ENCODE measurements at places on chromosomes 6 and 20.

DNA sequence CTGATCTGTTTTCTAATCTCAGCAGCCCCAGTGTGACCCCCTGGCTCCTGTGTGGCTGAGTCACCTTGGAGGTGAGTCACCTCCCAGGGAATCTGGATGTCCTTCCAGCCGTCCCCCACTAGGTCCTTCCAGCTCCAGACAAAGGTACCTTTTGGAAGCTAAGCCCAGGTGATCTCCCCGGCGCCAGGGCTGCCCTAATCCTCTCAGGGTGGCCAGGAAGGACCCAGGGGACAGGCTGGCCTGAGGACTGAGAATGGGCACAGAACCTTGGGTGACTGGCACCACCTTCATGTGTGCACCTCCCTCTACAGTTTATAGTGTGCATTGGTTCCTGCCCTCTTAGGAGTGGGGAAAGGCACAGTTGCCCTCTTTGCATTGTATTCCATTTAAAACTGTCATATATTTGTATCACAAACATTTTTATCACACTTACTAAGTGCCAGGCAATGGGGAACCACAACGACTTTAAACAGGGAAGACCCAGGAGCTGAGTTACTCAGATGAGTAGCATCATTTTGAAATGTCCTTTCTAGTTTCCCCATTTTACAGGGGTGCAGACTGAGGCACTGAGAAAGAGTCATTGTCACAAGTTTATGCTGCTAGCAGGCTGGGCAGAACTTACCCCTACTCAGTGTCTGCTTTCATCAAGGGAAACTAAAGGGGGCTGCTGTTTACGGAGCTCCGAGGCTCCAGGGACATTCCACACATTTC, 2.6 kb upstream of the BPIFB4 start:
- DNase-seq = no peak

- DNase-seq = no peak
Observed at GRCh38 chr6:162109480-162110050, 618.0 kb downstream of the PRKN start.

GRCh38 chr6:12348530-12349511, 58.7 kb downstream of the EDN1 start:
- no peak for DNase-seq

DNA sequence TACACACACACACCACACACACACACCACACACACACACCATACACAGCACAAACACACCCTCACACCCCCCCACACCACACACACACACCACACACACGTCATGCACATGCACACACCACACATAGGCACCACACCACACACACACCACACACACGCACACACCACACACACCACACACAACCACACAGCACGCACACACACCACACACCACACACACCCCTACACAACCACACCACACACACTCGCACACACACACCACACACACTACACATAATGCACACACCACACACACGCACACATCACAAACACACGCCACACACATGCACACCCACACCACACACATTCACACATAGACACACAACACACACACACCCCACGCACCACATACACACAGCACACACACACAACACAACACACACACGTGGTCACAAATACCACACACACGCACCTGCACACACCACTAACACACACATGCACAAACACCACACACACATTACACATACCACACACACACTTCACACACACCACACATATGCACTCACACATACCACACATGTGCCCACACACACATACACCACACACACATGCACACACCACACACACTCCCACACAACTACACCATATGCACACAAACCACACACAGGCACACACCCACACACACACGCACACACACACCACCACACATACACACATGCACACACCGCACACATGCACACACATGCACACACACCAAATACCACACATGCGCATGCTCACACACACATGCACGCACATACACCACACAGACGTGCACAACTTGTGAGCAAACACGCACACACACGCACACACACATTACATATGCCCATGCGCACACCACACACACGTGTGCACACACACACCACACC, 9.4 kb upstream of the ACSS1 start:
- no peak for DNase-seq

DNA sequence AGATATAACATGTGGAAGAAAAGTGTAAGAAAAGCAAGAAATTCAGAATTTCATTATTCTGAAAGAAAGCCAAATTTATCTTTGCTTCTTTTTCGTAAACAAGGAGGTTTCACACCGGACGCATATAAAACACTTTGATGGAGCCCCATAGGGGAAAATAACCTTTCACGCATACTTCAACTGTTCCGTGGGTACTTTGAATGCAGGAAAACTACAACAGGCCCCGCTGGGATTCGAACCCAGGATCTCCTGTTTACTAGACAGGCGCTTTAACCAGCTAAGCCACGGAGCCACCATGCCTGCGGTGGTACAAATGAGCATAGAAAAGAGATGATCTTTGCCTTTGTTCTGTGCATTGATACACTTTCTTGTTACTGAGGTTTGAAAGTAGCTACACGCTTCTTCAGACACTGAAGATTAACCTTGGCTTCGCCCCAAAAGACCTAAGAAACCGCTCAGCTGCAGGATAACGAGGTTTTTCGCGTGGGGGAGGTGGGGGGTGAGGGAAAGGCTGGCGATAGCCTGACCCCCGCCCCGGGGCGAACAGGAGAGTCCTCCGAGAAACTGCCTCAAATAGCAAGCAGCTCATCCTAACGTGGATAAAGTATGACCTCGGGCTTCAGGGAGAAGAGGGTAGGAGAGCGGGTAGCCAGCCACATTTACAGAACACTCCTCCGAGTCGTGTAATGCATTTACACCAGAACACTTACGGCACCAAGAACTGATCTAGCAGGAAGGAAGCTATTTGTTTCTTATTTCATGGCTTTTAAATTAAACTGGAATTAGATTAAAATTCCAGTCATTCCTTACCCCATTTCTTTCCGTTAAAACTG, 5.3 kb upstream of the HMGN4 start:
- peak; percentile 72 for DNase-seq

DNA sequence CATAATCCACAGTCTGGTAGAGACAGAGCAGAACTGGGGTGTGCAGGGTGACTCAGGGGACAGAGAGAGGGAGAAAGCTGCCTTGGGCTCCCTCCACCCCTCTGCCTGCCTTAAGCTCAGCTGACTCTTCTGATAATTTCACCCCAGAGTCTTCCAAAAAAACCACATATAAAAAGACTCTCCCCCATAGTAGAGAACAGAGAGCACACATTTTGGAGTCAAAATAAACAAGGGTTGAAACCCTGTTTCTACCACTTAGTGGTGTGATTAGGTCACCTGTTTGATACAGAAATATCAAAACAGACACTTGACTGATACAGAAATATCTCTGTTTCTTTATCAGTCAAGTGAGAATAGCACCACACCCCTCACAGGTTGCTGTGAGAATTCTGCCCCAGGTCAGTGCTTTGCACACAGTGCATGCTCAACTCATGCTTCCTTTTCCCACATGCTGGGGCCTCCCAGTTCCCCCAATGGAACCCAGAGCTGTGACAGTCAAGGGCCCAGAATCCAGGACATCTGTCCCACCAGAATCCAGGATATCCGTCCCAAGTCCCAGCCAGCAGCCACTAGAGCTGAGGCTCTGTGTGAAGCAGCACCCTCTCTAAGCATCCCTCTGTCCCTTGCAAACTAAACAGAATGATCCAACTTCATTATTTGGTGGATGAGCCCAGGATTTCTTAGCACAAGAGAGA, 1.2 kb downstream of the TREML2 start:
- DNase-seq = no peak

DNA sequence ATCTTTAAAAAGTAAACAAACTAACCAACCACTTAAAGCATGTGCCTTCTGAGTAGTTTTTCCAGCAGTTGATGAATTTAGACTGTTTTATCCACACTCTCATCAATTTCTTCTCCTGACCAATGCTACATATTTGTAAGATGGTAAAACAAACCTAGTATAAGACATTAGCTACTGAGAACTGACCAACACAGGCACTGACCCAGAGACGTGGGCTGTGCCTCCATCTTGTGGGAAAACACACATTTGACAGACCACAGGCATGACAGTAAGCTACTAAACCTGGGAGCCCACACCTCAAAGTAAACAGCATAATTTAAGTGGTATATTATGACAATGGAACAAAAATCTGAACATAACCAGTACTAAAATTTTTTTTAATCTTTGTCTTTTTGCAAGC, 121.4 kb upstream of the NRSN1 start:
- DNase-seq = no peak

DNA sequence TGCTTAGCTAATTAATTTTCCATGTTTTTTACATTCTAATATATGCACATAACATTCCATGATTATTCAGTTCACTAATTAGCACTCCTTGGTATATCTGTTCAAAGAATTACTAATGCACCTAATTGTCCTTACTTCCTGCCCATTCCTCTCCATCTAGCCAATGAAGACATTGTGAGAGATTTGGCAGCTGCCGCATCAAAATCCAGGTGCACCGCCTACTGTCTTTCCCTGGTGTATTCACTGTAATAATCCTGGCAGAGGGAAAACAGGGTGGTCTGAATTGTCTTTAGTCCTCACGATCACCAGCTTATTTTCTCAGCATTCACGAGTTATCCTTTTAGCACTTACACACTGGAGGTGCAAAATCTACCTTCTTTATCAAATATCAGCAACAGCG, 61.0 kb upstream of the SCGN start:
- DNase-seq = no peak

DNA sequence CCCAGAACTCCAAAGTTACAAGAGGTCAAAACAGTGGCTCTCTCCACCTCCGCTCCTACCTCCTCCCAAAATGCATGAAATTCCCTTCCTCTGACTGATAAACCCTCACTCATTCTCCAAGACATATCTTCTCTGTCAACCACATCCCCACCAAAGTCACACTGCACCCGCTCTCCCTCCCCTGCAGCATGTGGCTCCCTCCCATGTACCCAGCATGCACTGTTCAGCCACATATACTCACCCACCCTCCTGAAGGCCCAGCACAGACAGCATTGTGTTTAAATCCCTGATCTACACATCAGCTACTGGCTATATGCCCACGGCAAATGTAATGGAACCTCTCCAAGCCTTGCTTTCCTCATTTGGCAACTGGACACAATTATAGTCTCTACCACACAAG, 5.5 kb upstream of the POU5F1 start:
- no peak for DNase-seq

GRCh38 chr20:63552481-63553249, 1.3 kb upstream of the FNDC11 start:
- DNase-seq = no peak

DNA sequence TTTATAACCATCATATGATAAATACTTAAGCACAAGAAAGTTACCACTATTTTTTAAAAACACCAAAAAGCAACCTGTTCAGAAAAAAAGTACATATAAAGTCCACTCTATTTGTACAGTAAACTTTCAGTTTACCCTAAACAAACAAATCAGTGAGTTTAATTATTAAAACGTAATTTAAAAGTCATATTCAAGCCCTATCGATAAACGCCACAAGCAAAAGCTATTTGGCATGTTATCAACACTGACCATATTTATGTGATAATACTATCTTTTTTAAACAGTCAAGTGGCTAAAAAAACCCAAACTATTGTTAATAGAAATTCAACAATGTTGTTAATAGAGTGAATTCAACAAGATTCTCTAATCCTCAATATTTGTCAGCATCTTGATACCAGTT, 1.9 kb downstream of the KATNA1 start:
- DNase-seq = no peak

GRCh38 chr20:45293041-45294002, 13.3 kb upstream of the RBPJL start:
- peak; percentile 89 for DNase-seq

GRCh38 chr6:166613027-166613426, 14.0 kb downstream of the RPS6KA2 start:
- no peak for DNase-seq

- no peak for DNase-seq
Observed at GRCh38 chr6:68975064-68975463, 340.0 kb downstream of the ADGRB3 start.

GRCh38 chr6:34924831-34925625, 36.0 kb downstream of the ANKS1A start:
- no peak for DNase-seq

GRCh38 chr6:25863360-25863759, 10.7 kb downstream of the SLC17A3 start:
- DNase-seq = no peak

GRCh38 chr6:111105578-111105977, 18.3 kb downstream of the SLC16A10 start:
- DNase-seq = no peak

- no peak for DNase-seq
Observed at GRCh38 chr20:35316086-35316485, 23.9 kb upstream of the FAM83C start.

DNA sequence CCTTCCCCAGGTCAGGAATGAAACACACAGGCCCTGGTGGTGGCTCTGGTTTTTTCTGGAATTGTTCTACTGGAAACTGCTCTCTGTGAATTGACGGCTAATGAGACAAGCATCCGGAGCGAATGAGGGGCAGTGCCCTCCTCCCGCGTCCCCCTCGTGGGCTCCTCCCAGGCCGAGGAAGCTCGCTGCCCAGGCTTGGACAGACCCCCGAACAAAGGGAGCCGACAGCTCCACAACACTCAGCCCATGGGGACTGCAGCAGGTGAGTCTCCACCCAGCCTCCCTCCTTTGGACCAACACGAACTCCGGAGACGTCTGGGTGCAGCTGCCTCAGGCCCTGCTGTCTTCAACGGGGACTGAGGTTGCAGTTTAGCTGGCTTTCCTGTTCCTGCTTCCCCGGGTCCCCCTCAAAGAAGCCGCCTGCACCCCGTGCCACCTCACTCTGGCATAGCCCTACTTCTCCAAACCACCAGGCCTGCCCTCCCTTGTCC, 31.3 kb upstream of the AFDN start:
- no peak for DNase-seq

DNA sequence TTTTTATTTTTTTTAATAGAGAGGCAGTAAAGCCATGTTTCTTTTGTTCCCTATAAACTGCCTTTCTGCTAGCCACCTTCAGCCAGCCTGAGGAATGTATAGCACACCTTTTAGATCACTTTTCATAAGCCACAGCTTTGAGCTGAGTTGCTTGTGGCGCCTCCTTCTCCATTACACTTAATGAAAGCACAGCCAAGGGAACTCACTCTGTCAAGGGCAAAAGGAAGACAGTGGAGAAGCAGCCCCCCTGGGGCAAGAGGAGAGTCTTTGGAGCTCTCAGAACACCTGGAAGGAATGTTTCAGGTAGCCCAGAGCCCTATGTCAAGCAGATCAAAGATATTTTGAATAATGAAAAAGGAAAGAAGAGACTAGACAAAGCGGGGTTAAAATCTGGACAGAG, 235.1 kb downstream of the CLIC5 start:
- DNase-seq = no peak

DNA sequence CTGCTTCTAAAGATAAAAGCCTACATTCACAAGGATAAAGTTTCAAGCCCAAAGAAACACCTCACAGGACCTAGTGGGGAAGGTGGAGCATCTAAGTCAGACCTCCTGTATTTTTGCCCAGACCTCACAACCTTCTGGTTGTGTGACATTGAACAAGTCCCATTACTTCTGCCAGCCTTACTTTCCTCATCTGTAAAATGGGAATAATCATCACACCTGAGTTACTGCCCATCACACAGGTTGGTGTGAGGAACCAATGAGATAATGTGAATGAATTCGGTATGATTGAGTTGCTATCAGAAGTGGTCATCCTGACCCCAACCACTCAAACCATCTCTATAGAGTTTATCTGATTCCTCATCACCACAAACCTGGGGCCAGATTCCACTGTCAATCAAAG, 11.1 kb upstream of the SLC22A23 start:
- no peak for DNase-seq

GRCh38 chr20:24914388-24915241, 34.5 kb upstream of the CST7 start:
- no peak for DNase-seq

- DNase-seq = no peak
Observed at GRCh38 chr20:14860410-14860814, 523.0 kb upstream of the FLRT3 start.

All from mesothelial cell of epicardium (in vitro differentiated cells).